Cerebellar nuclear complex (tissue), 1 donor: ENCODE measurements at places on chromosomes 1 and 21.

DNA sequence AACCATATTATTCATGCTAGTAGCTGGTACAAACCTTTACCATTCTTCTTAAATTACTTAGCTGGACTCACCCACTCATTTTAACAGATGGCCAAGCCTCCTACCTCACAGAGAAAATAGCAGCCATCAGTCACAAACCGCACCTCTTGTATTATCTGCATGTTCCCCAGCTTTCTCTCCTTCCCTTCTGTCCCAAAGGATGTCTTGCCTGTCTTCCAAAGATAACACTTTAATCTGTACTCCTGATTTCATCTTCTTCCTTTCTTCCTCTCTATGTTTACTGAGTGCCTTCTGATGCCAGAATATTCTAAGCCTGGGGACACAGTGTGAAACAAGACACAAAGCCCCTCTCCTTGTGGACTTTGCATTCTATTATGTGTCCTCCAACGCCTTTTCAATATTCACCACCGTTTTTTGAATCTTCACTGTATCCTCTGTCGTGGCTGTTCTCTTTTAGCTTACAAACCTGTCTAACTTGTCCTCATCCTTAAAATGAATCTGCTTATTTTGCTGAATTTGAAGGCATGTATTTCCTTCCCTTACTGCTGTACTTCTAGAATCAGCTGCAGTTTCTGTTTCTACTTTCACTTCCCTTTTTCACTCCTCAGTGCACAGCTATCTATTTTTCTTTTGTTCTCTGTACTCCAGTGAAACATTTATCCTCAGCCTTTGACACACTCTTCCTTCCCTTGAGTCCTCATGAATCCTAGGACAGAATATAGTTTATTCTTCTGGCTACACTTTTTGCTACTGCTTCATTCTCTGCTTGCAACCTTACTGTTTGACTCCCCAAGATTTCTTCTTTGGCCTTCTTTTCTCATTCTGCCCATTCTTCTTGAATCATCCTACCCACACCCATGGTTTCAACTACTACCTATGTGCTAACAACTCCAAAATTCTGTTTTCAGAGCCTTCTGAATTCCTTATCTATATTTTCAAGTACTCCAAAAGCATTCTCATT is 216.9 kb upstream of the SAMSN1 start:
- DNase-seq = no peak

DNA sequence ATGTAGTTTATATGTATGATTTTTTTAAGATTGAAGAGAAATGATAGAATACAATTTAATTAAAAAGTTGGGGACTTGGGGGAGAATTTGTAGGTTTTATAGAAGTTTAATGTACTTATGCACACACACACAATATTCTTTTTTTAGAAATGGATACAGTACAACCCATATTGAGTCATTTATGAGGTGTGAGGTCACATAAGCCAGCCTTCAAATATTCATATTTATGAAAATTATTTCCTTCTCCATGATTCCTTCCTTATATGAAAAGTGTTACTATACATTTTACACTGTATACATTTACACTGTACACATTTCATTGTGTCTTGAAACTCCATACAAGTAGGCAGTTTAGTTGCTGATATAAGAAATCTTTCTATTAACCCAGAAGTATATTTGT is 96.2 kb upstream of the CHODL start:
- DNase-seq = no peak

- no peak for DNase-seq
These were observed 411.9 kb upstream of the ZP4 start for GRCh38 chr1:238302646-238303045.

DNA sequence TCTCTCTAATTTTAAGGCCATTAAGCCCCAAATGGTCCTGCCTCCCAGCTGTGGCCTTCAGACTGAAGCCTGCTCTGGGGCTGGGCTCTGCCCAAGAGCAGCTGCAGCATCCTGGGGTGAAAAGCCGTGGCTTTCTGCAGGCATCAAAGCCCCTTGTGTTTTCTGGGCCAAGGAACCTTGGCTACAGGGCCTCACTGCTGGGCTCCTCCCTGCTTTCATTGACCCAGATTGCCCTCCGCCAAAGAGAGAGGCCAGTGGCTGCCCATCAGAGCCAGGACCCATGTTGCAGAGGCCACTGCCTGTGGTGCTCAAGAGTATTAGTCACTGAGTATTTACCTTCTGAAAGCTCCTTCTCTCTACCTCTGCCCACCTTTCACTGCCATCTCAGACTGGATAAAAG is 1.6 kb downstream of the ZNF648 start:
- no peak for DNase-seq

DNA sequence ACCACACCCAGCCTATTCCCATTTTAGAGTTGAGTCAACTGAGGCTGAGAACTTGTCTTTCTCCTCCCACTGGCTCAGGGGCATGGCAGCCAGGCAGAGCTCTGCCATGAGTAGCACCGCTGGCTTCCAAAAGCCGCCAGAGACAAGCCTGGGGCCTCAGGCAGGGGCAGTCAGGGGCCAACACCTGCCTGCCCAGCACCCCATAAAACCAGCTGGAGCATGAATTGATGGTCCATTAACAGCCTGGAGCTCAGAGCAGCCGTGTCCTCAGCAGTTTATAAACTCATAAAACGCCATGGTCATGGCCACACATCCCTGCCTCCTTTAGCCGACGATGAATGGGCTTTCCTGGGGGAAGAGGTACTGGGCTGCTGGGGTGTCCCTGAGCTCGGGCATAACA is 50.6 kb upstream of the PAX7 start:
- DNase-seq = no peak

DNA sequence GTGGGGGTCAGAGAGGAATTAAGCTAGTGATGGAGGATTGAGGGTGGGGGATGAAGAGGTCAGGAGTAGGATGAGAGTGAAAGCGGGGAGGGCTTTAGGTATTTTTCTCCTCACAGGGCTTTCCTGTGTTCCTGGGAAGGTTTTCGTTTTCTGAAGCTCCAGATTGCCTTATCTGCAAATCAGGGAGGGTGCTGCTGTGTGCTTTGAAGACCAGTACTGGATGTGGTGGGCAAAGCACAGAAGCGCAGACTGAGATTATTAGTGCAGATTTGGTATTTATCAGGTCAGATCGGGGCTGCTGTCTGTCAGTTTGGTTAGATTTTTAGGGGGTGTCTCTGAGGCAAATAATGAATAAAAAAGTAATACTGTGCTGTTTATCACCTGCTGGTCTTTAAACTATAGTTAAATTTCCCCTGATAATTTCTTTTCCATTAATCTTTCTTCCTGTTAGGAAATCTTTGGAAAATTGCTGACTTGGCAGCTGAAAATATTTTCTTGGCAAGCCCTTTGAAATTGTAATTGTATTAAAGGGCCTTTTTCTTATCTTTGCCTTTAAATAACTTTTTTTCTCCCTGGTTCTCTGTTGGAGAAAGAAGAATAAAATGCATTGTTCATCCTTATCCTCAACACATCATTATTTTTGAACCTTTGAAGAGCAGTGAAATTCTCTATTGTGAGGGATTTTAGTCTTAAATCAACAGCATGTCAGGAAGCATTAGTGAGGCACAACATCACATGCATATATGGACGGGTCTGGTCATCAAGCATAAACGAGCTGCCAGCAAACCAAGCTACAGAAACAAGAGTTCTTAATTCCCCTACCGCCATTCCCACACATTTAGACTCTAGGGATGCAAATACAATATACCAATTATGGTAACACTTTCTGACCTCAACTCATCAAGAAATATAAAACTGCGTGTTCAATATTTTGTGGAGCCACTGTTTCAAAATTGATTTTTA is 139.6 kb downstream of the S1PR1 start:
- DNase-seq = no peak

GRCh38 chr1:39776400-39776713 is 5.2 kb upstream of the OXCT2 start:
- no peak for DNase-seq

DNA sequence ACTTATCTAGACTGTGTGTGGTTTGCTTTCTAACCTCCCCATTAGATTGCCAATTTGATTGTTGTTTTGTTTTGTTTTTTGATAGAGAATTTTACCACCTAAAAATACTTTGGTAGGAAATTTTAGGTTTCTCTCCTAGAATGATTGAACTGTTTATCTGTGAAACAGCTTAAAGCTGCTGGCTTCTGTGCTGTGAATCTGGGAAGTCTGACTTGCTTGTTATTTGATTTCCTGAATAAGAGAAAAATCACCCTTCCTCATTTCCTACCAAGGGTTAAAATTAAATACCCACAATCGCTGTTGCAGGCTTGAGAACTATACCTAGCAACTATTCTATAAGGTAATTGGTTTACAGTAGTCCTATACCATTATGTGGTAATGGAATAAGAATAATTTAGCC is 198.9 kb upstream of the CACYBP start:
- DNase-seq = peak; percentile 56

GRCh38 chr1:200291106-200291505 is 118.7 kb downstream of the ZNF281 start:
- no peak for DNase-seq

DNA sequence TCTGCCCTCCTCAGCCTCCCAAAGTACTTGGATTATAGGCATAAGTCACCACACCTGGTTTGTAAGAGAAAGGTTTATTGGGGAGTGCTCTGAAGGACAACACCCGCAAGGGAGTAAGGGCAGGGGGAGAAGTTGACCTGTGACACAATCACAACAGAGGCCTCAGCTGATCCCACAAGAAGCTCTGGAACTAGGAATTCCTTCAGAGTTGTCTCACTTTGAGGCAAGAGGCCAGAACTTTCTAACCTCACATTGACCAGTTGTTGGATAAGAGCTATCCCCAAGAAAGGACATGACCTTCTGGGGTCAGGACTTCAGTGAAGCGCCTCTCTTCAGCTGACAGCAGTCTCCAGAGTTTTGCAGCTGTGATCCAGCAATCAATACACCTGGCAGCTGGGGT is 27.4 kb upstream of the RC3H1 start:
- no peak for DNase-seq

DNA sequence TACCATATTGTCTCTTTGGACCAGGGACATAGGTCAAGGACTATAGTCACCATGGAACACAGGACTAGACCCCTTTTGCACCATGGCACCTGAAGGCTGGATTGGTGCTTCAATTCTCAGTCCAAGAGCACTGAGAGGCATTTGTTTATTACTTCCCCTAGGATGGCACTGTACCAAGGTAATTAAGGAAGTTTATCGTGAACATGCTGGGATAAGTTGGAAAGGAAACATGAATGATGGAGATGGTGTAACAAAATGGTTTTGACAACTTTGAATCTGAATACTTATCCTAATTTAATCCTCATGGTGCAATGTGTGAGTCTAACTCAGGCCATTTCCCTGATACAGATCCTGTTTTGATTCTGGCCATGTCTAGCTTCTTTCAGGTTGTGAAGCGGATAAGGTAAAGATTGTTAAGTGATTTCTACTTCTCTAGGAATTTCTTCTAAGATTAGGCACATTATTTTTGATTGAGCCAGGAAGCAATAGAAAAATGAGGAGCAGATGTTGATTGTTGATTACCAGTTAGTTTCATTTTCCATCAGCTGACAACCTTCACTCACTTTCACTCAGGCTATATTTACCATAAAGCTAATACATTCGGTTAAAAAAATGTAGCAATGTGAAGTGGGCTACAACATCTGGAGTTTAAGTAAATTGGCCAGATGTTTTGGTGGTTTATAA is 37.3 kb upstream of the SIPA1L2 start:
- no peak for DNase-seq

GRCh38 chr1:18940303-18941020 is 16.0 kb downstream of the IFFO2 start:
- DNase-seq = no peak

DNA sequence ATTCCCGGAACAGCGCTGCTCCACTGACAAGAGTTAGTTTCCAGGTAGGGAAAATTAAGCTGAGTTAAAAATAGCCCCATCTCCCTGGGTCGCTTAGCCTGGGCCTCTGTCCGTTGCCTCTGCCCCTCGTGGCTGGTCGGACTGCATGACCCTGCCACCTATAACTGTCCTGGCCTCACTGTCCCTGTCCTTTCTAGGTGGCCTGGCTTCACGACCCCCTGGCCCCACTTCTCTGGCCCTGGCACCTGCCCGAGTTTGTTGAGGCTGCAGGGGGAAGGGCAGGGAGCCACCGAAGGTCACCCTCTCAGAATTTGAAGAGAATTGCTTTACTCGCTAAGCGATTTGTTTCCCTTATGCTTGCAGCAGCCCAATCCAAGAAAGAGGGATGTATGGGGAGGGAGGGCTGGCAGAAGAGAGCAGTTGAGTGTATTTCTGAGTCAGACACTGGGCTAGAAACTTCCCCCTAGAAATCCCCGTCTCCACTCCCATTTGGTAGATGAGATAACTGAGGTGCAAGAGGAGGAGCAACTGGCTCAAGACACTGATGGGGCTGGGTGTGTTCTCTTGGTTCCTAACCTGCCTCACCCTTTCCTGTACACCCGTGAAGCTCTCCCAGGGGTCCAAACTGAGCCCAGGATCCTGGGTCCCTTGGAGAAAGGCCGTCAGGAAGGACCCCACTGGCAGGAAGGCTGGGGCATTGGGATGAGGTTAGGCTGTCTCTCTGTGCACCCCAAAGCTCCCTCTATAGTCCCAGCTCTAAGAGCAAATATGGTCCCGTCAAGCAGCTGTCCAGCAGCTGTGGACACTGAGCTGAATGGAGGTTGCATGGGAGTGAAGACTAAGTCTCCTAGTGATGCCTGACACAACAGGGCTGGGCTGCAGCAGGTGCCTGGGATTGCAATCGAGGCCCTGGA is 2.9 kb upstream of the EDN2 start:
- DNase-seq = no peak

DNA sequence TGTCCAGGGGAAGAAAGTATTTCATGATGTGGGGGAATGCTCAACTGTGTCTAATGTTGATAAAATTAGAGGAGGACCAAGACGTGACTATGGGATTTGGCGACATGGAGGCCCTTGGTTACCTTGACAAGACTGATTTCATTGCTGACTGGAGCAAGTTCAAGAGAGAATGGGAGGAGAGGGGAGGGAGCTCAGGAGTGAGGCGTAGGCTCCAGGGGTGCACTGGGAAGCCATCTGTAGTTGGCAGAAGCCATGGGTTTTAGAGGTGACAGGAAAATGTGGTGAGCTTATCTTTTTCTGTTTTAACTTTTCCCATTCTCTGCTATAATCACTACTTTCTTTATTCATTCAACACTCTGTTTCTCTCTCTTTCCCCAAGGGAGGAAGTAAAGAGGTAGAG is 15.8 kb downstream of the UBE4B start:
- peak; percentile 53 for DNase-seq

DNA sequence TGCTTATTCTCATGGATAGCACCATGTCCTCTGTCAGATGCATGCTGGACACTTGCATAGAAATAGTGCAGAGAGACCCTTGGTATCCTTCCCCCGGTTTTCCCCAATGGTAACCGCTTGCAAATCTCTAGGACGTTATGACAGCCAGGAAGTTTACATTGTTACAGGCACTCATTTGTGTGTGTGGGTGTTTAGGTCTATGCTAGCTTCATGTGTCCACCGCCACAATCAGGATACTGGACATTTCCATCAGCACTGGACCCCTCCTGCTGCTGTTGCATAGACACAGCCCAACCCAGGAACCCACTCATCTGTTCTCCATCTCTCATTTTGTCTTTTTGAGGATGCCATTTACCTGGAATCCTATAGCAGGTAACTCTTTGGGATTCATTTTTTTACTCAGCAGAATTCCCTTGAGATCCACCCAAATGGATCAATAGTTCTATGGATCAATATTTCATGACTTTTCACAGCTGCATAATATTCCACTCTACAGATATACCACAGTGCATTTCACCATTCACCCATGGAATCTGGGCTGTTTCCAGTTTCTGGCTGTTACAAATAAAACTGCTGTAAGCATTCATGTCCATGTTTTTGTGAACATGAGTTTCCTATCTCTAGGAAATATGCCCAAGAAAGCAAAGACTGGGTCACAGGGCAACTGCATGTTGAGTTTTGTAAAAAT is 6.6 kb upstream of the WNT9A start:
- DNase-seq = no peak

GRCh38 chr1:205255941-205256780 is 28.4 kb downstream of the TMCC2 start:
- DNase-seq = peak; percentile 97

GRCh38 chr21:35952651-35953340 is 107.5 kb downstream of the SETD4 start:
- no peak for DNase-seq
